ENCODE measurements at places on chromosomes 12 and 14.

DNA sequence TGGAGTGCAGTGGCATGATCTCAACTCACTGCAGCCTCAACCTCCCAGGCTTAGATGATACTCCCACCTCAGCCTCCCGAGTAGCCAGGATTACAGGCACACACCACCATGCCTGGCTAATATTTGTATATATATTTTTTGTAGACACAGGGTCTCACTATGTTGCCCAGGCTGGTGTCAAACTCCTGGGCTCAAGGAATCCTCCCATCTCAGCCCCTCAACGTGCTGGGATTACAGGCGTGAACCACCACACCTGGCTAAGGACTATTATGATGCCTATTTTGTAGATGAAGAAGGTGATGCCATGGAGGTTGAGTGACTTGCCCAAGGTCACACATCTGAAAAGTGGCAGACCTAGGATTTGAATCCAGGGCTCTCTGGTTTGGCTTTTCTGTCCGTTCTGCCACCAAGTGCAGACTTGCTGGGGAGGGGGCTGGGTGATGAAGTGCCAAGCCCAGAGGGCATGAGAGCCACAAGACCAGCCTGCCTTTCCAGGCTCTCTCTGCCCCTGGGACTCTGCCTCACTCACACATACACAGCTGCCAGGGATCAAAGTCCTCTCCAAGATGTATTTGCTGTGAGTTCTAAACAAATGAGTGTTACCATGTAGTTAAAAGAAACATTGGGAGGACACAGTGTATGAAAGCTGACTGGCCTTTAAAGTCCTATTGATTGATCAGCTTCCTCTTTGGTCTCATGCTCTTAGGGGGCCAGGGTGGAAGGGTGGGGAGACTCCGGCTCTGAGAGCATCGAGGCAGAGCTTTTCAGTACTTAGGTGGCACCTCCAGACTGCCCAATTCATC, 21.3 kb upstream of the RBM19 start:
- no peak for DNase-seq

DNA sequence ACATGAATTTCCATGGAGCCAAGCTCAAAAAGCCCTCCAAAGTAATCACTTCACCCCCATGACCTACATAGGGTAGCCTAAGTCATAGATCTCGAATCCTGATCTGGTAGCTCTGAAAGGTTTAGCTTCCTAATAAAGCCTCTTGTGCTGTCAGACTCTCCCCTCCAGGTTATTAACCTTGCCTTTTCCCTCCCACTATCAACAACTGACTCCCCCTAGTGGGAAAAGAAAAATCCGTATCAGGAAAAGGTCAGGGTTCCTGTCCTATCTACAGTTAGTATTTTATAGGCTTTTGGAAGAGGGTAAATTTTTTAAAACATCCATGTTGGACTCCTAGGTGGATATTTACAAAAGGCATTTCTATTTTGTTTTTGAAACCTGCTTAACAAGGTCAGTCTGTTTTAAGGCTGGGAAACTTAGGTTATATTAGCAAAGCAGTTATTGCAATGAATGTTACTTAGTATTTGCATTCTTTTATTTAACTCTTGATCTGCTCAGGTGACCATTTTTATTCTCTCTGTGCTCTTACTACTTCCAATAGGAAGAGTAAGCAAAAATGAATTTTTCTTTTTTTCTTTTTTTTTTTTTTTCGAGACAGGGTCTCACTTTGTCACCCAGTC, 8.0 kb downstream of the YY1 start:
- no peak for DNase-seq

GRCh38 chr12:92162079-92162478, 16.4 kb upstream of the BTG1 start:
- no peak for DNase-seq

- no peak for DNase-seq
Measured at GRCh38 chr12:123453165-123453564, 4.8 kb upstream of the SNRNP35 start.

- no peak for DNase-seq
Measured at GRCh38 chr12:24244801-24245200, 295.3 kb upstream of the SOX5 start.

GRCh38 chr12:166425-167075, 47.4 kb downstream of the SLC6A12 start:
- no peak for DNase-seq

Measured in CD4-positive, alpha-beta T cell treated with Interleukin-17A for 4 hours (primary cell).